ENCODE measurements at places on chromosomes 11 and 22. TPM values are rescaled to one million over a fixed set of nuclear protein-coding genes. Genes with fewer than 3 reads are reported as not detected.
A peak's percentile ranks its signal among the peaks of the same experiment; 100 is the strongest.

DNA sequence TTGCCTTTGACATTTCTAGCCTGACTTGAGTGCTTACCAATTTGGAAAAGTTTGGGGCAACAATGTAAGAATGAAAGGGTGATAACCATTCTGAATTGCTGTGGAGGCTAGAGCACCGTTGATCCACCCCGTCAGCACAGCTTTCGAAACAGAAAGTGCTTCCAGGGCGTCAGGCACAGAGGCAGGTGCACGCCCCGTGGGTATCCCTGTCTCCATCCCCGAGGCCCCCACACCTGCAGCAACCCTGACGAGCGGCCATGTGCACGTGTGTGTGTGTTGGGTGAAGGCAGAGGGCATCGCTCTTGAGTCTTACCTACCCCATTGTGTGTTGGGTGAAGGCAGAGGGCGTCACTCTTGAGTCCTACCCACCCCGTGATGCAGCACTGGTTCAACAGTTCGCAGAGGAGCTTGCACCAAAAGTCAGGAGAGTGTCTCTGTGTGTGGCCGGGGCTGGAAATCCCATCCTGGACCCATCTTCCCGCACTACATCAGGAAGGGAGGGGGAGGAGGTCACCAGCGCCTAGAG is 404.5 kb downstream of the BRD1 start:
- DNase-seq: no peak

- DNase-seq: peak; percentile 42
These were observed 26.3 kb downstream of the RGL4 start for GRCh38 chr22:23716811-23717801.

The SLCO2B1 gene
- 60.3 TPM for total RNA-seq

The FXYD2 gene
- 361 TPM for total RNA-seq

DNA sequence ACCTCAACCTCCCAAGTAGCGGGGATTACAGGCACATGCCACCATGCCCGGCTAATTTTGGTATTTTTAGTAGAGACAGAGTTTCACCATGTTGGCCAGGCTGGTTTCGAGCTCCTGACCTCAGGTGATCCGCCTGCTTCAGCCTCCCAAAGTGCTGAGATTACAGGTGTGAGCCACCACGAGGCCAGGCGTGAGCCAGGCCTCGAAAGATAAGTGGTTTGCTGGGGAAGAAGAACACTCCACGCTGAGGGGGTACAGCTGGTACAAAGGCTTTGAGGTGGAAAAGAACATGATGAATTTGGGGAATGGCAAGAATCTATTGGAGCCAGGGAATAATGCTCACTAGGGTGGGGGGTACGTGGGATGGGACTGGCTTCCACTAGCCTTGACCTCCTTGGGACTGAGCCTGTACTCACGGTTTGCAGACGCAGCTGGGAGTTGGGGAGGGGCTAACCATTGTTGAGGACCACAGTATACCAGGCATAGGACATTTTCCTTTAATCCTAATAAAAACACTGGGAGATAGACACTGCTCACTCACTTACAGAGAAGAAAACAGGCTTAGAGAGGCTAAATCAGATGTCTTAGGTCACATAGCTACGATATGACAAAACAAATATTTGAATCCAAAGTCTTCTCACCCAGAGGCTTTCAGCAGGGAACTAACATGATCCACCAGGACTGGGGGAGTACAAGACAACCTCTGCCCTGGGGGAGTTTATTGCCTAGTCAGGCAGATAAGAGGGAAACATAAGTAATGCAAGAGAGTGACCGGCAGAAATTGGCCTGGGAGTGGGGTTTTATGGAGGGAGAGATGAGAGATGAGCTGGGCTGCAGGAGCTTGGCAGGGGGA is 4.9 kb downstream of the SLCO2B1 start:
- no peak for DNase-seq

The CD6 gene
- total RNA-seq: not detected

DNA sequence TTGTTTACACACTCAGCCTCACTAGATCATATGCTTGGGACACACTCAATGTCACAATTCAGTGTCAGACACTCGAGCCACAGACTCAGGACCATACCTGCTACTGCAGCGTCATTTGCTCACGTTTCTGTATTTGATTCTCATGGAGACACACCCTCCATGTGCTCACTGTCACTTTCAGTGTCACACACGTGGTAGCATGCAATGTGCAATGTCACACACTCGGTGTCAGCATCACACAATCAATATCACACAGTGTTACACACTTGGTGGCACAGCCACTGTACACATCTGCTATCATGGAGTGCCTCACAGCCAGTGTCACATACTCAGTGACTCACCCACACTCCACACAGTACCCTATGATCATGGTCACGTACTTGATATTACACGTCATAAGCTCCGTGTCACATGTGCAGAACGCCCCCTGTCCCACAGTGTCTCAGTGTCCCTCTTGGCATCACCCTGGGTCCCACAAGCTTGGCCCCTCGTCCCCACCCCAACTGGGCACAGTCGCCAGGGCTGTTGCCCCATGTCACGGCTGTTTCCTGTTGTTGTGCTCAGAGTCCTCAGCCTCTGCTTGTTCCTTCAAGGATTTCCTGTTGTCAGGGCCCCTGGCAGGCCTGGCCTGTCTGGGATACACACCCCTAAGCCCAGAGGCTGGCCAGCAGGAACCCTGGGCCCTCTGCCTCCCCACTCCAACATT is 49.6 kb downstream of the PDE2A start:
- DNase-seq: no peak

Measured in renal cortical epithelial cell (primary cell).